ENCODE measurements at places on chromosomes 13 and 19.

DNA sequence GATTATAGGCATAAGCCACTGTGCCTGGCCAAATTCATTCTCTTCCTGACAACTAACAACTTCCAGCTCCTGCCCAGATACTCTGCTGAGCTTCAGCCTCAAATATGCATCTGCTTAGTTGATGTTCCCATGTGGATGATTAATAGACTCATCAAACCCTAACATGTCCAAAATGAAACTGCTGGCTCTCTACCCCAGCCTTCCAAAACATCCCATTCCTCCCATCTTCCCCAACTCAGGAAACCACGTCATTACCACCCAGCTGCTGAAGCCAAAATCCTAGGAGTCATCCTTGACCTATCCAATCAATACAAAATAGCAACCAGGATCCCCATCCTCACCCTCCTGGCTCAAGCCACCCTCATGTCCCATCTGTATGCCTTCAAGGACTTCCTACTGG, 20.9 kb downstream of the POU2F2 start:
- no peak for DNase-seq

GRCh38 chr13:27004326-27004725, 167.3 kb downstream of the USP12 start:
- DNase-seq, result no peak

DNA sequence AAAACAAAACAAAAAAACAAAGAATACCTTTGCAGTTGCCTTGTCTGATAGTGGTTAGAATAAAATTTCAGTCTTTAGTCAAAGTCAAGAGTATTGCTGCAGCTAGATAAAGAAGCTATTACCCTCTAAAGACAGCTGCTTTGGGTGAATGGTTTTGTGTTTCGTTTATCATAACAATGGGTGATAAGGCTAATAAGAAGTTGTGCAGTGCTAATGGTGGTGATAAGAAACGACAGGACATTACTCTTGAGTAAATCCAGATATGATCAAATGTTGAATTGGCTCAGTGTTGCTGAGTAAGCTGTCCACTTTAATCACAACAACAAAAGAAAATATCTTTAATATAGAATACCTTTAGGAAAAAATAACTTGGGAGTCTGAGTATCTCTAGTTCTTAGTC, 1825.3 kb downstream of the SLITRK5 start:
- no peak for DNase-seq

- no peak for DNase-seq
Measured at GRCh38 chr13:89828506-89828905, 1519.0 kb upstream of the MIR17HG start.

GRCh38 chr13:41579881-41580280, 122.5 kb downstream of the RGCC start:
- DNase-seq, result no peak

DNA sequence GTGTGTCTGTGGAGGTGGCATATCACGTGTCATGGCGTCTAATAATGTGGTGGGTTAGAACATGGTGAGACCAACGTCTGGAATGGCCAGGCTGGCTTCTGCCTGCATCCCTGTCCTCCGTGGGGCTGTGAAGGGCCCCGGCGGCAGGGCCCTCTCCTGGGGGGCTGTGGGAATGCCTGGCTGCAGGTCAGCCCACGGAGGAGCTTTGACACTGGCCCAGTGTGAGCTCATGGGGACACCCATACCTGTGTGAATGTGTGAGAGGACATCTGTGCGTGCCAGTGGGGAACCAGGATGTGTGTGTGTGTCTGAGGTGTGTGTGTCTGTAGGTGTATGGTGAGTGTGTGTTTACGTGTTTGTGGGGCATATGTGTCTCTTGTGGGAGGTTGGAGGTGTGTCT, 300.1 kb downstream of the TEX29 start:
- no peak for DNase-seq

DNA sequence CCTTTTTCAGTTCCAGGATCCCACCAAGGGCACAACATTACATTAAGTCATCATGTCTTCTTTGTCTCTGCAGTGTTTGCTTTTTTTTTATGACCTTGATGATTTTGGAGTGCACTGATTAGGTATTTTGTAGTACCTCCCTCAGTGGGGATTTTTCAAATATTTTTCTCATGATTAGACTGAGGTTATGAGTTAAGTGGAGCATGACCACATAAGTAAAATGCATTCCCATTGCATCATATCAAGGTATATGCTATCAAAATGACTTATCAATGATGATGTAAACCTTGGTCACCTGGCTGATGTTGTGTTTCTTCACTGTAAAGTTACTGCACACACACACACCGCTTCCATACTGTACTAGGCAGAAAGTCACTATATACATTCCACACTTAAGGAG, 96.7 kb upstream of the TRPC4 start:
- no peak for DNase-seq

DNA sequence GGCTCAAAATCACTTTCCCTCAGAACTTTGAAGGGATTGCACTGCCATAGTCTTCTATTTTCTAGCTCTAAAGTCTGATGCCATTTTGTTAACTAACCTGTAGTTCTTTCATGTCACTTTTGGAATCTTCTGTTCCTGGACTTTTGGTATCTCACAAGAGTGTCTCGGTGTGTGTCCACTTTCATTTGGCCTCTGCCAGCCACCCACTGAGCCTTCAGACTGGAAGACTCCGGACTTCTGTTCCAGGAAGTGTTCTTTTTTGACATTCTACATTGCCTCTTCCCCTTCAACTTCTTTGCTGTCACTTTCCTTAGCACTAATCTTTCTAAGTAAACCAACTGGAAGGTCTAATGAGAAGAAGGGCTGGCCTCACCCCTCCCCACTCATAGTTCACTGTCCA, 25.0 kb upstream of the LAMP1 start:
- no peak for DNase-seq

GRCh38 chr13:112985803-112986408, 16.9 kb downstream of the MCF2L start:
- no peak for DNase-seq

DNA sequence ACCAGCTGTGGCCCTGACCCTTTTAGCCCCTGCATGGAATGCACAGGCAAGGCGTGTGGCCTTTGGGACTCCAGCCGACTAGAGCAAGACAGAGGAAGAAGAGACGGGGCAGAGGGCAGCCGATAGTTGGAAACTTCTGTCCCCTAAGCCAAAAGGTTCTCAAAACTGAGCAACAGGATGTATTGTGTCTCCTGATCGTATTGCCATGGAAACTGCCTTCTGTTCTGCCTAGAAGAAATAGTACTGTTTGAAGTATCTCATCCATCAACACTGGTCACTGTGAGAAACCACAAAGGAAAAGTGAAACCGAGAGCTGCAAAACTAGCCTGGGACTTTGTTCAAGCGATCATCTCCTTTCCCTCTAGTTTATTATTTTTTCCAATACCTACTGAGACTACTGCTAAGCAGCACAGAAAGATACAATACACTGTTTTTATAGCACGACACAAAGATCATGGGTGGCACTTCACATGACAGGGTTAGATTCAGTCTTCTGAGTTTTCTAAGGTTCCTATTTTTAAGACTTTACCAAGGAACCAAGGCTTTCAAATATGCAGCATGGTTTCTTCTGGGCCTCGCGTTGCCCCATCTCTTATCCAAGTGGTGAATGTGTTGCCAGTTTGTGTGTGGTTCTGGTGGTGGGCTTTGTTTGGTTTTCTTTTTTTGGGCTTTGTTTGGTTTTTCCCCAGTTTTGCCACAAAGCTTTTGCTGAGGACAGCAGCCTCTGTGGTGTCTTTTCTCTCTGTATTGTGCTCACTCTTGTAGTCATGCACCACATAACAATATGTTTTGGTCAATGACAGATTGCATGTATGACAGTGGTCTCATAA, 49.3 kb upstream of the GPR183 start:
- no peak for DNase-seq

DNA sequence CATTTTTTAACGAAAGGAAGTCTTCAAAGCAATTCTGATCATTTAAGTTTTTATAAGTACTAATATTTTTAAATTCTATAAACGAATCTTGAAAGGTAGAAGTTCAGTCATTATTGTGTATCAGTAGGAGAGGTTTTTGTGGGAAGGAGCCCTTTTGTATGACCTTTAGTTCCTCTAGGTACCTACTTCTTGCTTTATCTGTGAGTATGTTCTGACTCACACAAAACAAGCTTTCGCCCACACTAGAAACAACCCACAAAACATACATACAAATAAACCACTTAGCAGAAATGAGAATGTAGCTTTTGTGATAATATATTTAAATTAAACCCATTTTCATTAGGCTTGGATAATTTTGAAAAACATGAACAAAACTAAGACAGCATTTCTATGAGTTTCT, 27.8 kb downstream of the ERCC5 start:
- DNase-seq, result no peak

GRCh38 chr13:26458196-26458749, 99.2 kb upstream of the WASF3 start:
- no peak for DNase-seq

- DNase-seq, result no peak
Measured at GRCh38 chr13:95620030-95620824, 24.3 kb downstream of the DZIP1 start.

DNA sequence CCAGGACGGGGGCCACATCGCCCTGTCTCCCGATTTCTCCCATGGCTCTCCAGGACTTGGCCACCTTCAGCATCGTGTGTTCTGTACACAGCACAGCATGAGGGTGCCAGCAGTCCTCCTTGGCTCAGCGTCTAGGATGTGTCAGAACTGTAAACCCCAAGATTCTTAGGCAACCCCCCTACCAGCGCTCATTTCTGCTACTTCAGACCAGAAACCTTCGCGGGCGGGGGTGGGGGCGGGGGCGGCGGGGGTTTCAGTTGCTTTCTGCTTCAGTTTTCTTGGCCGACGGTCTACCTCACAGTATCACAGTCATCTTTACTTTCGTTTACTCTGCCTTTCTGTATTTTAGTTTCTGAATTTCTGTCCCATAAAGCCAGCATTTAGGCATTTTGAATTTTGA, 82.4 kb downstream of the GGACT start:
- DNase-seq, result peak; percentile 27

DNA sequence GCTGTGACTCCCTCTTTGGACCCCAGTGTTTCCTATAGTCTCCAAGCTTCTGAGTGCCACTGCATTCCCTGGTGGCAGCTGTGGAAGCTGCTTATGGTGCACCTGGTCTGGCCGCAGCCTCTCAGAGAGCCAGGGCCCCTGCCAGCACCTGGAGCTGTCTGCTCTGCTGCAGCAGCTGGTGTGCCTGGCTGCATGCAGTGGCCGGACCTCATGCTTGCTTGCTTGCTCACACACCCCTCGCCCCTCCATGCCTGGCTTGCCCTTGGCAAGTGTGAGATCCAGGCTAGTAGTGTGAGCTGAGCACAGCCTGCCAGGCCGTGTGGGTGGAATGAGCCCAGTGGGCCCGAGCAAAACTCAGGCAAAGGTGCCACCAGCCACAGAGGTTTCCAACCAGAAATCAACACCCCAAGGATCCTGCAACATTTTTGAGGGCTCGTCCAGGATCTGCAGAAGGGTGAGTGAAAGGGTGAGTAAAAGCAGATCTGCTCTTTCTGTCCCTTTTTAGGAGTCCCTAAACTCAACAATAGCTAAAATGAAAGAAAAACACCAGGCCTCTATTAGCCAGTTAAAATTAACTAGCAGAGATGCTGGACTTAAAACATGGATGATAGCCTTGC, 7.6 kb upstream of the MLLT1 start:
- DNase-seq, result no peak

GRCh38 chr19:33866696-33867095, 70.0 kb downstream of the KCTD15 start:
- no peak for DNase-seq

GRCh38 chr13:107665926-107666458, 549.3 kb downstream of the LIG4 start:
- DNase-seq, result no peak

DNA sequence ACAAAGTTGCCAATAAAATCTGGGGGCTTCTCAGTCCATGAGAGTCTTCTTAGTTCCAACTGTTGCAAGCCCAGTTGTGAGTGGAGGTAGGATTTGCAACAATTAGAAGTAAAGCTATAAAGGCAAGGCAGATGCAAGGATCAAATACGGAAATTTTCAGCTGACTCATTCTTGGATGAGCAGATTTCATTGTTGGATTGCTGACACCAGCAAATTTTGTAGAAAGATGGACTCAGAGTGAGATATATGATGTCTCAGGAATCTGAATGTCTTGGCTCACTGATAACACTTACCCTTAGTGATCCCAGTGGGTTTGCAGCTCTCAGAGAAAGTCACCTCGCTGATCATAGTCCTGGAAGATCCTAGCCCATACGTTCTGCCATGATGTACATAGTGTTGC, 209.0 kb downstream of the GPC6 start:
- no peak for DNase-seq

DNA sequence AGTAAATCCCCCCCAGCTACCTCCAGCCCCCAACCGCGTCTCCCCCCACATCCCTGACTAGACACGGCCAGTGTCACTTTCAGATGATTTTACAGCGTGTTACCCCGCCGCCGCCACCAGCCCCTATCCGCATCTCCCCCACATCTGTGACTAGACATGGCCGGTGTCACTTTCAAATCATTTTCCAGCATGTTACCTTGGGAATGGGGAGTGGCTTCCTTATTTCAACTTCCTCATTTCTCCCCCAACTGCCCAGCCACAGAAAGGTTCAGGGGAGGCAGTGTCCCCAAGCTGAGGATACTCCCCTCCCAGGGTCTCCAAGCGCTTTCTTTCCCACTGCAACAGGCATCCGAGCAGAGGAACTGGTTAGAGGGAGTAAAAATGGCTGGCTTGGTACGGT, 18.4 kb downstream of the ADGRL1 start:
- DNase-seq, result no peak

DNA sequence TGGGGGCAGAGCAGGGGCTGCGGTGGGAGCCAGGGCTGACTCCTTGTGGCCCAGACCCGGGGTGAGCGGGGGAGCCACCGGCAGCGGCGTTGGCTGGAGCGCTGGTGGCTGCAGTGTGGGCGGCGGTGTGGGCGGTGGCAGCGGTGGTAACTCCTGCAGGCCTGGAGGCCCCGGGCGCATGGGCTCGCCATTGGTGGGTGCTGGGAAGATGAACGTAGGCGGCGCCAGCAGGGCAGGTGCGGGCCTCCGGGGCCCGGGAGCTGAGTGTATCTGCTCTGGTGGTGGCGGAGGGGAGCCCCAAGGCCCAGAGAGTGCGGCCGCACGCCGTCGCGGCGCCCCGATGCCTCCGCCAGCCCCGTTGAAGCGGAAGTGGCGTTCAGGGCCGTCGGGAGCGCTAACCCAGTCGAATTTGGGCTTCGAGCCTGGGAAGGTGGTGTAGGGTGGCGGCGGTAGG, 2.0 kb downstream of the GGN start:
- DNase-seq, result no peak

GRCh38 chr13:60617991-60618733, 221.1 kb downstream of the TDRD3 start:
- DNase-seq, result no peak

- DNase-seq, result no peak
Measured at GRCh38 chr19:1362387-1363257, 21.1 kb upstream of the NDUFS7 start.

GRCh38 chr19:7674010-7675005, 2.6 kb upstream of the MCEMP1 start:
- DNase-seq, result peak; percentile 30

DNA sequence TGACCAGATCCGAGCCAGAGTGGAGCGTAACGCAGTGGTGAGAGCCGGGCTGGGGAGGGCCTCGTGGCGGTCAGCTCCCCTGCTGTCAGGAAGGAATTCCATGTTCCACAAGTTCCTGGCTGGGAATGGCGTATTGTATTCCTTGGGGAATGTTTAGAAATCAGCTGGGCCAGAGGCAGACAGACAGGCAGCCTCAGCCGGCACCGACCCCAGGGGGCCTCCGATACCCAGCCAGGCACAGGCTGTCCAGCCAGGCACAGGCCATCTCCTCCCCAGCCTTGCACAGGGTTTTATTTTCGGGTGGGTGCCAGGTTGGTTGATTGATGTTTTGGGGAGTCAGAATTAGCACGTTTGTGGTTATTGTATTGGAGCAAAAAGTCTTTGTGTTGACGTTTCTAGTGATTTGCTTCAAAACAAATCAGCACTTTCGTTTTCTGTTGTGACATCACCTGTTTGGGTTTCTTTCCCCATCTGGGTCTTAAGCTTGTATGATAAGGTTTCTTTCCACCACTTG, 126.6 kb upstream of the MCF2L start:
- DNase-seq, result no peak

All from stimulated activated CD4-positive, alpha-beta T cell treated with anti-CD3 and anti-CD28 coated beads, Interleukin-12 subunit alpha, Interleukin-12 subunit beta, amount 100 ng/mL, for 4 hours (primary cell).